Activated T-cell treated with anti-CD3 and anti-CD28 coated beads for 24 hours (primary cell): ENCODE measurements at places on chromosomes 13 and 19.

- DNase-seq = no peak
Observed at GRCh38 chr19:29372461-29372860, 153.3 kb upstream of the VSTM2B start.

DNA sequence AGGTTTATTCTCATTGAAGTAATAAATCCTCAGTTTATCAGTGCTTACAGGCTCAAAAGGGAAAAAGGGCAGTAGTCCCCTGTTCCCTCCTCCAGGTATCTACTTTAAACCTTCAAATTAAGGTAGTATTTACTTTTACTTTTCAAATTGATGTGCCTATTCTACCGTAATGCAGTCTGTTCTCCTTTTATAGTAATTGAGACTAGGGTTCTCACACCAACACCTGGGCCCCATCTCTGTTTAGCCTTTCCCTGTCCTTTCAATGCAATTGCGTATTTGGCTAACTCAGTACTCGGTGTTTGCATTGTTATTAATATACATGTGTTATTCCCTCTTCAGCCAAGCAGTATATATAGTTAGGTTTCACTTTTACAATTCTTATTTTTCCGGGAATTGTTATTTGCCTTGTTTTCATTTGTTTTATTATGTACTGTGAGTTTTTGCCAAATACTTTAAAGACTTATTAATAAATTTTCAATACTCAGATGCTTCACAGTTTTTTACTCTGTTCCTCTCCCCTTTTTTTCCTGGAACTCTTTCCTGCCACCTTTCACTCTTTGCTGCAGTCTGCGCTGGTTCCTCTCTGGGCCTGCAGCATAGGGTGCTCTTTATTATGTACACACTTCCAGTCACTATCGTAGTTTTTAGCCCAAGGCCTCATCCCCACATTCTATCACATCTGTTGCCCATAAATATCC lies 30.3 kb downstream of the USPL1 start:
- DNase-seq = no peak

DNA sequence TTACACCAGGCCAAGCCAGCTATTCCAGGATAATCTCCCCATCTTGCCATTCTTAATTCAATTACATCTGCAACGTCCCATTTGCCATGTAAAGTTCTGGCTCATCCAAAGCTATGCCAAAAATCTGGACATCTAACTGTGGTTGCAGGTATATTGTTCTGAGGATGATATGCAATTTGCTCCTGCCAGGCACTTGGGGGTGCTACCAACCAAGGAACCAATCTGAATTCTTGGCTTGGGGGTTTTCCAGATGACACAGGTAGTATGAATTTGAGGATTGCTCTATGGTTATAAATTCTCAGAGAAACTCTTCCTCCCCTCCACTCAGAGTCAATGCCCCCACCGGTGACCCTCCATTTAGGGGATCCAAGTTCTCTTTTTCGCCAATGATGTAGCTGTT lies 33.0 kb downstream of the CRYL1 start:
- DNase-seq = peak; percentile 47

DNA sequence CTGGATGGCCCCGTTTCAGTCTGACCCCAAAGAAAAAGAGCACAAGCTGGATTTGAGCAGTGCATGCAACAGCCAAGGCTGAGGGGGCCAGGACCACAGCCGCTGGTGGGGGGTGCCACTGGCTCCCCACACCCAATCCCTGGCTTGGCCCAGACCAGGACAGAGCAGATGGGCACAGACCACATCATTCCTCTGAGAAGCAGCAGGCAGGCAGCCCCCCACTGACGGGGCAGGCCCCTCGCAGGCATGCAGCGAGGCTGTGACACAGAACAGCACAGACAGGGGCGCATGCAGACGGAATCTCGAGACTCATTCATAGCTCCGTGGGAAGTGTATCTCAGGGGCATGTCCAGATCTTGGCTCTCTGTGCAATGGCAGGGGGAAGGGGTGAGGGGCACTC lies 74.9 kb downstream of the IER2 start:
- no peak for DNase-seq

DNA sequence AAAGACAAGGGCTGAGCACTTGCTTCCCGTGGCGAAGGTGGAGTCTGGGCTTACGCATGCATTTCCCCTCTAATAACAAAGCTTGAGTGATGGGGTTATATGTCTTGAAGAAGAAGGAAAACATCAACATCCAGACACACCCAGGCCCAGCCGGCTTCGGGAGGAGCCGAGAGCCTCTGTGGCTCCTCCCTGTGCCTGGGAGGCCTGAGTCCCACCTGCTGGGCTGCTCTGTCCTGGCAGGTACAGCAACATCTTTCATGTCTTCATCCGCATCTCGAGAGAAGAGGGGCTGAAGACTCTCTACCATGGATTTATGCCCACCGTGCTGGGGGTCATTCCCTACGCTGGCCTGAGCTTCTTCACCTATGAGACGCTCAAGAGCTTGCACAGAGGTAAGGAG lies 30.6 kb downstream of the TMEM161A start:
- DNase-seq = no peak

DNA sequence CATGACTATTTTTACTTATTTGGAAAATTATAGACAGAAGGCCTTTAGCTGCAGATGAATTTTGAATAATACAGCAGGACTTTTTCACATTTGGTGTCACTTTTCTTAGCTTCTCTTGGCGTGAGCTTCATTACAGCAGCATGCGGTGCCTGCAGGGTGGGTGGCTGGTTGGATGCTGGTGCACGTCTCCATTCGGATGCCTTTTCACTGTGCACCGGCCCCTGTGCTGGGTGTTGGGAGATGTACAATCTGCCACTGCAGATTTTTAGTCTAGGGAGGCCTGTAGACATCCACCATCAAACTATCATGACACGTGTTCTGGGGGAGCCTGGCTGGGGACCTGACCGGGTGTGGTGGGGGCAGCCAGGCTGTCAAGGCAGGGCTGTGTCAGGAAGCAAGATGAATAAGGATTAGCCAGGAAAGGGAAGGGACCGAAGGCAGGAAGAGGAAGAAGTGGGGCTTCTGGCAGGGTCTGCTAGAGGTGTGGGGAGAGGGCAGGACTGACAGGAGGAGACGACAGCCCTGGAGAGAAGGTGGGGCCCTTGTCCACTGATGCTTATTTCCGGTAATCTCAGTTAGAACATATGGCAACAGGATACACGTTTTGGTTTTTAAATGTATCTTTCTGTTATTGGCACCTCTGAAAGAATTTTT lies 88.8 kb downstream of the ARHGEF7 start:
- DNase-seq = no peak

GRCh38 chr19:5317321-5317720 lies 23.3 kb downstream of the PTPRS start:
- DNase-seq = no peak

- no peak for DNase-seq
Observed at GRCh38 chr13:49938314-49938713, 2.2 kb upstream of the SPRYD7 start.

DNA sequence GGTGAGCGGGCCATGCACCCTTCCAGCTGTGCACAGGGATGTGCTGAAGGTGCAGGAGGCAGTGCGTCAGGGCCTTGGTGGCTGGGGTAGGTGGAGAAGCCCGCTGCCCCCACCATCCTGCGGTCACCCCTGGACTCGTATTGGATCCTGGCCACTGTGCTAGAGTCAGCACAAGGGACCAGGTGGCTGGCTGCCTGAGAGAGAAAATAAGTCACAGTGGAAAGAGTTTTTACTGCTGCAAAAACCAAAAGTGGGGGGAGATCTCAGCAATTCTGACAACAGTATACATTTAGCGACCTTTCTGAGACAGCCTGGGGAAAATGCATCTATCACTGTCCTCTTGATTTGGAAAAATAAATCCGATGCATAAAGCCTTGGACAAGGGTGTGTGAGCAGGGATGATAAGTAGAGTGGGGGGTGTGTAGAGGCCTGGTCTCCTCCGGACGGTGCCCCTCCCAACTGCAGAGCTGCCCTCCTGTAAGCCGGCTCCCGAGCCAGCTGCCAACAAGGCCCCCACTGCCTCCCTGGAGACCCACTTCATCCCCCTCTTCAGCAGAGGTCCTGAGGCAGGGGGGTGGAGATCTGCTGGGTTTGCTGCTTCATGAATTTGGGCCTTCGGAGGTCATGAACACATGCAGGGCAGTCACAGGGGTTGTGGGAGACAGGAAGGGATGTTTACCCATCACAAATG lies 84.2 kb downstream of the SLC7A1 start:
- no peak for DNase-seq

GRCh38 chr13:99351772-99352171 lies 44.6 kb upstream of the GPR183 start:
- DNase-seq = no peak

GRCh38 chr13:48210178-48210577 lies 22.8 kb upstream of the ITM2B start:
- no peak for DNase-seq

DNA sequence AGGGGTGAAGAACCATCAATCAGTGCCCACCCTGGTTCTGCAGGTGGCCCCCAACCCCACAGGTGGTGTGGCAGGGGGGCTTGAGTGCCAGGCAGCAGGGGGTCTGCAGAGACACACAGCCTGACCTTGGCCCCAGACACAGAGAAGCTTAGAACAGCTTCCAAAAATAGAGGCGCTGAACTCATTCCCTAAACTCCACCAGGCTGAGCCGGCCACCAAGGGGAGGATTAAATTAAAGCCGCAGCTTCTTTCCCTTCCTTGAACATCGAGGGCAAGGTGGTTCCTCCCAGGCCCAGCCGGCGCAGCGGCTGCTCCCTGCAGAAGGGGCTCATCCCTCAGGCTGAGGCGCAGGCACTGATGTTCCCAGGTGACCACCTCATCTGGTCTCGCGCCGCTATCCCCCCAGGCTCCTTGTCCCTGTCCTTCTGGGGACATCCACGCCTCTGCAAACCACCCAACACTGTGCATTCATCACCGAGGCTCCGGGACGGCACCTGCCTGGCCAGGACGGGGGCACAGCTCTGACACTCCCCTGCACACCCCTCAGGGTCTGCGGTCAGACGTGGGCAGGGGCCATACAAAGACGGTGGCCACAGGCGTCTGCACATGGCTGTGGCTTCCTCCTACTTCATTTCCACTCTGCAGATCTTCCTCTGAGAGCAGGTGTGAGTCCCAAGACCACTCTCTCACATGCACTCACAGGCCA lies 30.9 kb downstream of the LAMP1 start:
- no peak for DNase-seq

GRCh38 chr19:50741179-50741933 lies 18.2 kb downstream of the CLEC11A start:
- no peak for DNase-seq

DNA sequence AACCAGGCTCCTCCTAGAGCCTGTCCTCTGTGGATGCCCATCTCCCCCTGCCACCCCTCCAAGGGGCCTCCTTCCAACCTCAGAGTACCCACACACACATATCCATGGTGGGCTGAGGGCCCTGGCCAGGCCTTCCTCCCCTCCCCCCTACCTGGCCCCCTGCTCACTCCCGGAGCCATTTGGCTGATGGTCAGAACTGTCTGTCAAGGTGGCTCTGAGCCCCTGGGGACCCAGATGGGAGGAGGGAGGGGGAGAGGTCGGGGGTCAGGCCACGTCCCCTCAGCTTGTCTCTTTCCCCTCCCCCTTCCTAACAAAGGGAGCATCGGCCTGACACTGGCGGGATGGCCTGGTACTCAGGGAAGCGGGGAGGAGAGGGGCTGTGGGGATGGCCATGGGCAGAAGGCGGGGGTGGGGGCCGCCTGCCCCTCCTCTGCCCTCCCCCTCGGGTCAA lies 18.7 kb upstream of the POU2F2 start:
- no peak for DNase-seq

GRCh38 chr19:31543456-31543855 lies 194.2 kb upstream of the TSHZ3 start:
- DNase-seq = no peak

- DNase-seq = no peak
Observed at GRCh38 chr13:101306773-101307172, 109.5 kb downstream of the NALCN start.

- no peak for DNase-seq
Observed at GRCh38 chr19:48874303-48875135, 2.3 kb downstream of the PPP1R15A start.

- DNase-seq = no peak
Observed at GRCh38 chr13:36706755-36707154, 32.9 kb downstream of the SERTM1 start.

DNA sequence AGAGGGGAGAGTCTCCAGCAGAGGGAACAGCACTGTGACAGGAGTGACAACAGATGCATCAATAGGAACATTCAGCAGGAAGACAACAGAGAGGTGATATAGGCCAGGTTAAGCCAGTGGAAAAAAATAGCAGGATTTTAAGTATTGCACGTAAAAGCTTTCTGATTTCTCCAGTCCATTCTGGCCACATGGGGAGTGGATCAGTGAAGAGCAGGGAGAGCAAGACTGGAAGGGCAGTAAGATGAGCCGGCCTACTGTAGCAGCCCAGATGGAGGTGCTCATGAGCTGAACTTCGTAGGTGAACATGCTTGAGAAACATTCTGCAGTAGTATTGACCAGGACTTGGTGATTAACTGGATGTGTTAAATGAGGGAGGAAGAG lies 1.7 kb downstream of the UTP14C start:
- DNase-seq = no peak

DNA sequence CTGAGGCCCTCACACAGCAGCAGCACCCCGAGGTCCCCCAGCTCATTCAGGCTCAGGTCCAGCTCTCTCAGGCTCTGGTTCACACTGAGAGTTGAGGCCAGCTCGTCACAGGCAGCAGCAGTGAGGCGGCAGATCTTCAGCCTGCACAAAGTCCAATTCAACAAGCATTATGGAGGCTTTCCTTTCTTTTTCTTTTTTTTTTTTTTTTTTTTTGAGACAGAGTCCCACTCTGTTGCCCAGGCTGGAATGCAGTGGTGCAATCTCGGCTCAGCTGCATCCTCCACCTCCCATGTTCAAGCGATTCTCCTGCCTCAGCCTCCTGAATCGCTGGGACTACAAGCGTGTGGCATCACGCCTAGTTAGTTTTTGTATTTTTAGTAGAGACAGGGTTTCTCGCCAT lies 22.9 kb downstream of the NLRP12 start:
- no peak for DNase-seq

GRCh38 chr19:48455171-48455907 lies at the start of gene KCNJ14:
KCNJ14 (plus strand) TSS chr19:48455574; CDS start chr19:48461725, 6,151 bp downstream.
- no peak for DNase-seq

DNA sequence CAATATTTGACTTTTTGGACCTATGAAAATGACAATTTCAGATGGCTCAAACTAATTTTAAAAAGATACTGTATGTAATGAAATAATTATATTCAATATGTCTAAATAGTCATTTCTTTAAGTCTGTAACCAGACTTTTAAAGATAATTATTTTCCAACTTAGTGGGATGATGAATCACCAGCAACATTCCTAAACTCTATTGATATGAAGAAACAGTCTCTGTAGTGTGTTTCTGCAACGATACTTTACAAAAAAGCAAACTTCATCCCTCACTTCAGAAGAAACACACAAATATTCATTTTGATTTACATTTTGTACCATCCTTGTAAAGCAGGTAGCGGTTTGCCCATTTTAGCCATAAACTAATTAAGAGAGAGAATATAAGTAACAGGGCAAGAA lies 417.4 kb downstream of the EFNB2 start:
- no peak for DNase-seq

DNA sequence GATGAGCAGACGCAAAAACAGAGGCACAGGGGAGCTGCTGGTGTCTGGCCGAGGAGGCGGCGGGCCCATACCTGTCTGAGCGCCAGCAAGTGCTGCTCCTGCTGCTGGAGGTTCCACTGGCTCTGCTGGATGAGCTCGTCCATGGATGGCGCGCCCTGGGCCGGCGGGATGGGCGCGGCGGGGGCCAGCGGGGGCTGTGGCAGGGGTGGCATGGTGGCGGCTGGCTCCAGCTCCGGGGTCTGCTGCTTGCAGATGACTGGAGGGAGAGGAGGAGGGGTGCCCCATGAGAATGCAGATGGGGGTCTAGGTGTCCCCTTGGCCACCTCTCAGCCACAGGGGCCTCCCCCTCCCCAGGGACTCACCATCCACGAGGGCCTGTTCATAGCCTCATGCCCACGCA lies 6.9 kb downstream of the CHERP start:
- no peak for DNase-seq

GRCh38 chr19:5719274-5719960 lies 529 bp downstream of the LONP1 start:
- DNase-seq = no peak
